ENCODE measurements at places on chromosomes 2 and 18.

GRCh38 chr2:55001716-55002115 lies 48.5 kb downstream of the RTN4 start:
- DNase-seq = no peak

DNA sequence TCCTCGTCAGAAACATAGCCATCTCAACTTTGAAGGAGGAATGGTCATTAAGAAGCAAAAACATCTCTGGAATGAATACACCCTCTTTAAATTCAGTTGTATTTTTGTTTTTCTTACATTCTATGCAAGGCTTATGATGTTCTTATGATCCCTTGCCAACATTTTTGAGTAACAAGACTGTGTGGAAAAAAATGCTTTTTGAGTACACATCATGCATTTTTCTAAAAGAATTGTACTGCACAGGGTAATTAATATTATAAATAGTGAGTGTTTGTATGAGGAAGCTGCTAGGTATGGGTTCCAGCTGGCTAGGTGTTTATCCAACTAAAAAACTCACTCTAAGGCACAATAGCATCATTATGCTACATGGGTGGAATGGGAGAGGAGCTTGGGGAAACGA lies 59.0 kb upstream of the SPATS2L start:
- no peak for DNase-seq

DNA sequence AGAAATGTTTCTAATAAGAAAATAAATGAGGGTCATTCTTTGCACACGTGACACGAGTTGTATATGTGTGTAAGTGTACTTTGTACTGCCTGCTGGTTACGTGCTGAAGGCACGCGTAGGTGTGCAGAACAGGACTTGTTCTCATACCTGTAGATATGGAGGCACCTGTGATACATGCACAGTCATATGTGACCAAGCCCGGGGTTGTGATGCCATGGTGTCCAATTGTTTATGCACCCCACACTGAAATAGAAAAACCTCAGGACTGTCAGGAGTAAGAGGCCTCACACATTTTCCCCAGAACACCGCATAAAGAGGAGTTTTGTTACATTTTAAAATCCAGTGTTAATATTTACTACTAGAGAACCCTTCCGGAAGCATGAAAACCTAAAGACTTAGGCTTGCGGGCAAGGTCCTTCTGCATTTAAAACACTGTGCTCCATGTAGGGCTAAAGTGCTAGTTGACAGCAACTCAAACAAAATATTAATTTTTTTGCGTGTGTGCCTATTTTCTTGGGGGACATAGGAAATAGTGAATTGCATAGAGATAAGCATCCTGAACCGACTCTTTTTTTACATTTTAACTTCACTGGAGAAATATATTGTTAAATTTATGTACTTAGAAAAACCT lies 9.3 kb downstream of the TSHZ1 start:
- DNase-seq = no peak

DNA sequence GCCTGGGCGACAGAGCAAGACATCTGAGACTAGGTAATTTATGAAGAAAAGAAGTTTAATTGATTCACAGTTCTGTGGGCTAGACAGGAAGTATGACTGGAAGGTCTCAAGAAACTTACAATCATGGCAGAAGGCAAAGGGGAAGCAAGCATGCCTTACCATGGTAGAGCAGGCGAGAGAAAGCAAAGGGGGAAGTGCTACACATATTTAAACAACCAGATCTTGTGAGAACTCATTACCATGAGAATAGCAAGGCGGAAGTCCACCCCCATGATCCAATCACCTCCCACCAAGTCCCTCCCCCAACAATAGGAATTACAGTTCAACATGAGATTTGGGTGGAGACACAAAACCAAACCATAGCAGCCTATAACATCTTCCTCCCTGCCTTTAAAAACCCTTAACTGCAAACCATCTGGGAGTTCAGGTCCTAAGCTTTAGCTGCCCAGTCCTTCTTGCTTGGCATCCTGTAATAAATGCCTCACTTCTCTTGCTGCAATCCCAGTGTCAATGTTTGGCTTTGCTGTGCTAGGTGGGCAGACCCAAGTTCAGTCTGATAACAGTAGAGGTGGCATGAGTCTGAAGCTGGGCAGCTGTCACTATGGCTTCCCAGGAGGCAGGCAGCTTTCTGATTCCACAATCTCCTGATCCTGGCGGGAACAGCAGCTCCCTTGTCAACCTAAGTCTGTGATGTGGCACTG lies 11.2 kb upstream of the SP5 start:
- DNase-seq = no peak

- DNase-seq = no peak
Observed at GRCh38 chr18:43148231-43148630, 32.7 kb upstream of the RIT2 start.

DNA sequence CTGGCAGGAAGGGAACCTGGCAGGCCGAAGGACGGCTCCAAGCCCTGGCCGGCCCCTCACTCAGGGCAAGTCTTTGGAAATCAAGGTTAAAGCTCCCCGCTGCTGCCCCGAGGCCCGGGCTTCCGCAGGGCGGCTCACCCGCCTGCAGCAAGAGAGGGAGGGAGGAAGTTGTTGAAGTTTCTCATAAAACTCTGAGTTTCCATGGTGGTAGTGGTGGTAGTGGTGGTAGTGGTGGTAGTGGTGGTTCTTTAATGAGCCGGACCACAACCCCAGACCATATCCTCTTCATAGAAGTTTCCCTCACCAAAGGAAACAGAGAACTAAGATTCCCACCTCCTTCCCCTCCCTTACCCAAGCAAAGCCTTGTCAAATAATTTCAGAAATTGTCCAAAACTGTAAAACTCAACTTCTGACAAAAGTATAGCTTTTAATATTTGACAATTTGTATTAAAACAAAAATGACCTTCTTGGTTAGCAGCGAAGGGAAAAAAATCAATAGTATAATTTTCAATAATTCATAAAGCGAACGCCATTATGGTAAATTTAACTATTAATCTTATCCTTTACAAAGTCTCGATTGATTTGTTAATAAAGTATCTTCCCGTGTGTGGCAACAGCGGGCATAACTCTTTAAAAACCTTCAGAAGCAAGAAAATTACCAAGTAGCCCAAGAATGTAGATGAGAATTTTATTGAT lies 1.5 kb upstream of the HOXD10 start:
- DNase-seq = no peak

DNA sequence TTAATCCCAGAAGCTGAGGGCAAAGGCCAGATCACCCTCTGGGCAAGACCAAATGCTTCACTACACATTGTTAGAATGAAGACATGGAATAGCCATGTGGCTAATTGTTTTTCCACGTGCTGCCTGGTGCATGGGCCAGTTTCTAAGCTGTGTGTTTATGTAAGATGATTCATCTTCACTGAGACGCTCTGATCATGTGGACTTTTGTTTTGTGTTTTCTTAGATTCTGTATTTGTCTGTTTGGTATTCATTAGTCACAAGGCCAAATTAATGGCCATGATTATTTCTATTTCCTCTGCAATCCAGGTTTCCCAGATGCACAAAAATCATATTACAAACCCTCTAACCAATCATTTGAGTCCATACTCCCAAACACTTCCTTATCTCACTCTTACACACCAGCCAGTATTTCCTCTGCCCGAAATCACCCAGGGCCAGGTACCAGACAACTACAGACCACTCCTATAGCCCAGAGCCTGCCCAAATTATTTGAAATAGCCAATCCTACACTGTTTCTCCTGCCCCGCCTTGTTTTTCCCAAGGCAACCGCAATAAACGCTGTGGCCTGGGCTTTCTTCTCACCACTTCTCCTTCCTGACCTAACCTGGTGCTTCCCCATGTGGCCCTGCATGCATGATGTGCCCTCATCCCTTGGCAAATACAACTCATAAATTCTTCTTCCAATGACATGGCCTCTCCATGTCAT lies 94.2 kb upstream of the SP3 start:
- no peak for DNase-seq

DNA sequence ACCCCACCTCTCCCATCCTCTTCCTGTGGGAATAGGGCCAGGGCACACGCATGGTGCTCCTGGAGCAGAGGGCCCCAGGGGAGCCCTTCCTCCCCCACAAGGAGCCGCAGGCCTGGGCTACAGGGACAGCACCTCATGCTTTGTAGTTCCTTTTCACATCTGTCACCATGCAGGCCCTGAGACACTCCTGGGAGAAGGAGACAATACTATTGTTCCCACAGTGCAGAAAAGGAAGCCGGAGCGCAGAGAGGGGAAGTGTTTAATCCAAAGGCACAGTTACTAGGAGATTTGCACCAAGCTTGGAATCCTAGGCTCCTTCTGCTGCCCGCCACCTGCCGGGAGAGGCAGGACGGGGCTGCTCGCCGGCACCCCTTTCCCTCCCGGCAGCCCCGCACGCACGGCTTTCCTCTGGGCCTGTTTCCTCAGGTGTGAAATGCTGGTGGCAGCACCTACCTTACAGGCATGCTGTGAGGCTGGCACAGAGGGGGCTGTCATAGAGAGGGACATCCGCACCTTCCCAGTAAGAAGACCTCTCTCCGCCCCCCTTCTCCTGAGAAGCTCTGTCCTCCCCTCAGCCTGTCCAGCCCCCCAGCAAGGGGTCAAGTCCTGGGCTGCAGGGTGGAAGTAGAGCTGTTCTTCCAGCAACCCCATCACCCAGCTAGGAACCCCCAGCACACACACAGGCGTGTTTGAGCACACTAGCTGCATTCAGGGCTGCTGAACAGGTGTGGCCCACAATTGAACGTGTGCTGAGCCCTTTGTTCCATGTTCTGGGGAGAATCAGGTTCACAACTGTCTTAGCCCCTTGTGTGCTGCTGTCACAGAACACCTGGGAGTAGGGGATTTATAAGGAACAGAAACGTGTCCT lies 62.6 kb downstream of the SMAD7 start:
- DNase-seq = no peak

GRCh38 chr18:34280653-34281052 lies 55.9 kb upstream of the NOL4 start:
- DNase-seq = no peak

GRCh38 chr2:190402986-190403603 lies 5.1 kb upstream of the MFSD6 start:
- DNase-seq = no peak

DNA sequence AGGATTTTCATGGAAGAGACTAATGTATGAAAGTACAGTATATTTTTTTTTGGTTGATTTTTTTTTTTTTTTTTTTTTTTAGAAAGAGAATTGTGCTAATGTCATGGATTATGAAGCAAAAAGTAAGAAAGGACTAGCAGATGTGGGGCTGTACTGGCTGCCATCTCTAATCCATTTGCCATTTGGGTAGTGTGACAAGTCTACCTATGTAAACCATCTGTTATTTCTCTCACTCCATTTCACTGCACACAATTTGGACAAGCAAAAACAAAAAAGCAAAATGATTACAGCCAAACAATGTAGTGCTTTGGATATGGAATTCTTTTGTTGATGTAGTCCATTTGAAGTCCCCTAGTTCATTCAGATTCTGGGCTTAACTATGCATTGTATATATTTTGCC lies 1355.4 kb downstream of the LRP1B start:
- DNase-seq = no peak

GRCh38 chr2:60556175-60556574 lies 2.7 kb upstream of the BCL11A start:
- DNase-seq = no peak

DNA sequence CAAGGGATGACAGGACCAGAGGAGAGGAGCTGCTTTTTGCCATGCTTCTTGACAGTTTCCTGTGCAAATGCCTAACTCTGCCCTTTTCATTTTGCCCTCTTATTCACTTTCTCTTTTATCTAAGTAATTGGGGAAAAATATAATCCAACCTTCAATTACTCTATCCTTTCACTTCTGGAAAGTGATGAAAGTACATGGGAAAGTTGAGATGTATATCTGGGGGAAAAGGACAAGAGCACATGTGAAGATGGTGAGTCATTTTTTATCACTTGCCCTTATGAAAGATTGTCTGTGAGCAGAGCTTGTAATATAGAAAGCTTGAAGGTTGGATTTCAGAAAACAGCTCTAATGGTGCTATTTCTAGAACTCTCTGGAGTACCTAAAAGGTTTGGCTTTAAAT lies 1070.7 kb downstream of the CNTNAP5 start:
- DNase-seq = no peak

DNA sequence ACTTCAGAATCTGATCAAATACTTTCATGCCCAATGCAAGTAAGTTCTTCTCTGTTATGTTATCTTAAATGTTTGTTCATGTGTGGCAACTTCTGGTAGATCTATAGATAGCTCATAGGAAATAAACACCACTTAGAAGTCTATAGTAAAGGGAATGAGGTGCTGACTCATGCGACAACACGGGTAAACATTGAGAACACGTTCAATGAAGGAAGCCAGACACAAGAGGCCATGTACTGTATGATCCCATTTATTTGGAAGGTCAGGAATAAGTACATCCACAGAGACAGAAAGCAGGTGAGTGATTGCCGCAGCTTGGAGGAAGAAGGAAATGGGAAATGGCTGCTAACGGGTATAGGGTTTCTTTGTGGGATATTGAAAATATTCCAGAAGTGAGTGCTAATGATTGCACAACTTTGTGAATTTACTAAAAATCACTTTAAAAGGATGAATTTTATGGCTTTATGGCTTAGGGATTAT lies 95.4 kb downstream of the ITGB1BP1 start:
- DNase-seq = no peak

GRCh38 chr2:200702646-200703118 lies 109.0 kb upstream of the BZW1 start:
- DNase-seq = no peak

DNA sequence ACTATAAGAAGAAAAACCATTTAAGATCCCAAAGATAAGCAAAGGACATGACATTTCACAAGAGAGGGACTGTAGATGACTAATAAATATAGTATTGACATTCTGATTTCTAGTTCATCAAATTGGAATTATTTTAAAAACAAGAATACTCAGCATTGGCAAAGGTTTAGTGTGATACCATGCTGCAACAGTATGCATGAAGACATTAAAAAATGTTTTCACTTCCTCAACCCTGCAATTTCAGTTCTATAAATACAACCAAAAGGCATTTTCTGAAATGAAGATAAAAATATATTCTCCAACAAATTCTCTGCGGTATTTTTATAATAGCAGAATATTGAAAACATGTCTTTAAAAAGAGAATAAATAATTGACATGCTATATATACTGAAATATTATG lies 2.1 kb downstream of the C2orf81 start:
- no peak for DNase-seq

DNA sequence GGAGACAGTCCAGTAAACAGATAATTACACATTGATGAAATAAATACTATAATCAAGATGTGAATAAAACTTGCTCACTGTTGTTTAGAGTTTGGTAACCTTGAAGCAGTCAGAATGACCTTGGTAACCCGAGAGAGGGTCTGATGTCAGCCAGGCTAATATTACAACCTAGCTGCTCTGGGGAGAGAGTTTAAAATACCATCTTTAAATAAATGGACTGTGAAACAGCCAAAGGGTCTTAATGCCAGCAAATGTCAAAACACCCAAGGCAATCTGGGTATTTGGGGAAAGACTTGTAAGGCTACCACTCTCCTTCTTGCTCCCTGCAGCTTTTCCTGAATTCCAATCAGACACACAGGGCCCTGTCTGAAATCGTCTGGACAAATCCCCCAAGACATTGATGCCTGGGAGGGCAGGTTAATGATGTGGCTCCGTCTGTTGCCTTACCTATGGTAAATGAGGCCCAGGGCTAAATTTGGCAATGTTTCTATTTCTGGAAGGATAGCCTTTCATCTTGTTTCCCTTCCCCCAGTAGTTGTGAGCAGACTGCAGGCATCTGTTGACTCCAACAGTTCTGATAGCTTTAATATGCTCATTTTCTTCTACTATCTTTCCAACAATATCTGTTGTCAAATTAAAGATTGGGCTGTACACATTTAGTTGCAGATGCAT lies 43.0 kb upstream of the ITGB6 start:
- DNase-seq = no peak

GRCh38 chr2:210971431-210971830 lies 415.0 kb downstream of the CPS1 start:
- no peak for DNase-seq

- no peak for DNase-seq
Observed at GRCh38 chr18:32902568-32903330, 129.9 kb upstream of the KLHL14 start.

Measured in NCI-H1048 (cell line).